ENCODE measurements at places on chromosomes 3 and 15.

- no peak for DNase-seq
Measured at GRCh38 chr15:49418811-49419210, 4.2 kb upstream of the FGF7 start.

- DNase-seq = no peak
Measured at GRCh38 chr15:99961011-99961441, 227.8 kb upstream of the LYSMD4 start.

GRCh38 chr3:154428286-154429206 lies 1.4 kb downstream of the GPR149 start:
- no peak for DNase-seq

DNA sequence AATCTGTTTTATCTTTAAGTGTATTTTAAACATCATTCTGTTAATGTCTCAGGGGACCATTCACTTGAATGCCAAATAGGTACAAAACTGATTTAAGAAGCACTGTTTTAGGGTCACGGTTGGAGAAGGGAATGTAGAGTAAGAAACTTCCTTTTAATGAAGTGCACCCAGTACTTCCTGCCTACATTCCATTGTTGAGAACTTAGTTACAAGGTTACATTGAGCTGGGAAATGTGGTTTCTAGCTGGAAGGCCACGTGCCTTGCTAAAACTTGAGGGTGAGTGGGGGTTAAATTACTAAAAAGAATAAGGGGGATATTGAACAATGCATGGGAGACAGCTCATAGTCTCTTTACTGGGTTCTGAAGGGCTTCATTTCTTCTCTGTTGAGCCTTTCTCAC lies 78.3 kb upstream of the TBC1D5 start:
- DNase-seq = no peak

DNA sequence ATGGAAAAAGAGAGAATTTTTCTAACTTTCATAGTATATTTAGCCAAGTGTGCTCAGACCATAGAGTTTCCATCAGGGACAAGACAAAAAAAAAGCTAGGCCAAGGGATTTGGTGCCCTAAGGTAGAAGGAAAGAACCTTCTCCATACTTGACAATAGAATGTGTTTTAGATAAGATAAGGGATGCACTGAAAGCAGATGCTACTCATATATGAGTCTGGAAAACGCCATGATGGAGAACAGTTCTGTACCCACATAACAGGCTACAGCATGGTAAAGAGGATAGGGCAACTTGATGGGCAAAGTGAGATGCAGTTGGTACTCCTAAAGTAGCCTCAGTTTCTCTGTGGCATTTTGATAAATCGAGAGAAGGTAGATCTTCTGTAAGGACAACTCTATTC lies 216.4 kb upstream of the NECTIN3 start:
- DNase-seq = no peak

DNA sequence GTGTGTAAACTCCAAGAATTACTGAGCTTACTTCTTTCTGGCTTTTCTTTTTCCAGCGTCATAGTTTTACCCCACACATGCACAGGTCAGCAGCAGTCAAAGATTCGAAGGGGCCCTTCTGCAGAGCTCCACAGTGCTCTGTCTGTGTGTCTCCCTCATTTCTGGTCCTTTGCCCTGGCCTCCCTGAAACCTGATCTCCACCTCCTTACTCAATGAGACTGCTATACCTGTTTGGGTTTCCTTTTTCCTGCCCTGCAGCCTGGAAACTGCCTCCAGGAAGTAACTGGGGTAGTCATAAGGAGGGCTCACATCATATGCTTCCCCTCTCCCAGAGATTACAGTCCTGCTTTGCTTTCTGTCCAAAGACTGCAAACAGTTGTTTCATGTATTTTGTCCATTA lies 82.8 kb upstream of the TNIK start:
- DNase-seq = no peak

- DNase-seq = no peak
Measured at GRCh38 chr15:94387849-94388441, 156.6 kb downstream of the MCTP2 start.

DNA sequence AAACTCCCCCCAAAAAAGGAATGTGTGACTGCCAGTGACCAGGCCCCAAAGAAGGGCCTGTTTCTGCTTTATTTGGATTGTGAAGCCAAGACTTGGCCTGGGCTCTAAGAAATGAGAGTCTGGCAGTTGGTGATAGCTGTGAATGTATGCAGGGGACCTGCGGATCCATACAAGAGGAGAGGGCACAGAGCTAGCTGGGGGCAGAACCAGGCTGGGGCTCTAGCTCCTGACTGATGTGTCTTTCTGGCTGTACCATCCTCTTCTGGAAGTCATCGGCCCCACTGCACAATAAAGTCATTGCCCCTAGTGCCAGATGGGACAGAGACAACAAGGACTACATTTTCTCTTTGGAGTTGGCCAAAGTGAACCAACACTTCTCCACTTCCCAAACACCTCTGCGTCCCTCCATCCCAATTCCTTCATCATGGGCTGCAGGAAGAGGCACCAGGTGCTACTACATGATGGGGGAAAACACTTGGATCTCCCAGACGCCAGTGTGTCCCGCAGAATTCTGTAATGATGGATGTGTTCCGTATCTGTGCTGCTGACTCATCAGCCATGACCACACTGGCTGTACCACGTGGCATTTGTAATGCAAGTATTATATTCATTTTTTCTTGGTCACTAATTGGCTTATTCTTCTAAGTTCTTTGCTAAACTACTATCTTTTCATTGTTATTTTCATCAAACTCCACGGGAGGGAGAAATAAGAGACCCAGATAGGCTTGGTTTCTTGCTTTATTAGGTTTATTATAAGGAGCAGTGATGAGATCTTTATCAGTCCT lies 1.7 kb upstream of the PLA2G4F start:
- DNase-seq = no peak

- no peak for DNase-seq
Measured at GRCh38 chr3:58658508-58658907, 8.1 kb downstream of the FAM3D start.

DNA sequence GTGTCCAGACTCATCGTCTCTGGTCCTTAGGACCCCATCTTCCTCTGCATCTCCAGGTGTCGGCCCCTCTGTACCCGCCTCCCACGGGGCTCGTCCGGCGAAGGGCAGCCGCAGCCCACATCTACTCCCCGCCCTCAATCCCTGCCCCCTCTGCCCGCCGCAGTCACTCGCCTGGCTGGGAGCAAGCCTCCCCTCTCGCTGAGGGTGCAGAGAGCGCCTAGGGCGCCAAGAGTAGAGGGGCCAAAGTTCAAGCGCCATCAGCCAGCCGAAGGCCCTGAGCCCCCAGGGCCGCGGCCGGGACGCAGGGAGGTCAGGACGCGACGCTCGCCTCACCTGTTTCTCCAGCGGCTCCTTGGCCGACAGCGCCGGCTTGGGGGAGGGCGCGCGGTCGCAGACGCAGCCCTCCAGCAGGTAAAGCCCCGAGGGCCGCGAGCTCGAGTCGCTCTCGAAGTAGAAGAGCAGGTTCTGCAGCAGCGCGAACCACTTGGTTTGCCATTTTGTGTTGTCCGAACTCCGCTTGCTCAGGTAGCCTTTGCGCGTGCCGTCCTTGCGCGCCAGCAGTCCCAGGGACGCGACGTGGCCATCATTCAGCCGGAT lies 592 bp downstream of the RASGRF1 start:
- DNase-seq = no peak

DNA sequence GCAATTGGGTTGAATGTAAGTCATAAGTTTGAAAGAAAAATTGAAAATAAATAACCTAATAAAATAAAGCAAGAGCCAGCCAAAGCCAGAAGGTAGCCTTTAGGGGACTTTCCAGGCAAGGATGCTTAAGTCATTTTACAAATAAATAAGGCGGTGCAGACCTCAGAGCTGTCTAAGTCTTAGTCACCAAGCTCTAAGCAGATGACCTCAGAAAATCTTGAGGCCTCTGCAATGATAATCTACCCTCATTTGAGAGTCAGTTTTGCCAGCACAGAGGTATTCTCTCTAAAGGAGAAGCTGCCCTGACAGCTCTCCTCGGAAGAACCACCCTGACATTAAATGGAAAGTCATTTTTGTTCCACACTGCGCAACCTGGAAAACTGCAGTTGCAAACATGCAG lies 113.9 kb downstream of the OXNAD1 start:
- no peak for DNase-seq

Data from LNCaP clone FGC (cell line).